ENCODE measurements at places on chromosomes 13 and 19.

GRCh38 chr13:21723807-21724505 lies 53.1 kb downstream of the FGF9 start:
- no peak for DNase-seq

- DNase-seq = peak; percentile 43
Measured at GRCh38 chr13:20441879-20442278, 83.8 kb downstream of the CRYL1 start.

DNA sequence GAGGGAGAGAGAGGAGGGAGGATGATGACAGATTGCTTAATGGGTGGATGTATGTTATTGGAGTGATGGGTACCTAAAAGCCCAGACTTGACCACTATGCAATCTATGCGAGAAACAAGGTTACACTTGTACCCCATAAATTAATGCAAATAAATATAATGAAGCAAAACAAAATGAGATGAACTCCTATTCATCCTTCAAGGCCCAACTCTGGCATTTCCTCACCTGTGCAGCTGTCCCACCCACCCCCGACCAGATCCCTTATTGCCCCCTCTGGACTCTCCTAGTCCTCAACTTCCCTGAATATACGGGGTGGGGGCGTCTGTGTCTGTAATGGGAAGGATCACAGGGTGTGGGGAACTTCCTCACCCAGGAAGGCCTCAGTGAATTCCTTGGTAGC lies 4.1 kb downstream of the PGLYRP2 start:
- no peak for DNase-seq

DNA sequence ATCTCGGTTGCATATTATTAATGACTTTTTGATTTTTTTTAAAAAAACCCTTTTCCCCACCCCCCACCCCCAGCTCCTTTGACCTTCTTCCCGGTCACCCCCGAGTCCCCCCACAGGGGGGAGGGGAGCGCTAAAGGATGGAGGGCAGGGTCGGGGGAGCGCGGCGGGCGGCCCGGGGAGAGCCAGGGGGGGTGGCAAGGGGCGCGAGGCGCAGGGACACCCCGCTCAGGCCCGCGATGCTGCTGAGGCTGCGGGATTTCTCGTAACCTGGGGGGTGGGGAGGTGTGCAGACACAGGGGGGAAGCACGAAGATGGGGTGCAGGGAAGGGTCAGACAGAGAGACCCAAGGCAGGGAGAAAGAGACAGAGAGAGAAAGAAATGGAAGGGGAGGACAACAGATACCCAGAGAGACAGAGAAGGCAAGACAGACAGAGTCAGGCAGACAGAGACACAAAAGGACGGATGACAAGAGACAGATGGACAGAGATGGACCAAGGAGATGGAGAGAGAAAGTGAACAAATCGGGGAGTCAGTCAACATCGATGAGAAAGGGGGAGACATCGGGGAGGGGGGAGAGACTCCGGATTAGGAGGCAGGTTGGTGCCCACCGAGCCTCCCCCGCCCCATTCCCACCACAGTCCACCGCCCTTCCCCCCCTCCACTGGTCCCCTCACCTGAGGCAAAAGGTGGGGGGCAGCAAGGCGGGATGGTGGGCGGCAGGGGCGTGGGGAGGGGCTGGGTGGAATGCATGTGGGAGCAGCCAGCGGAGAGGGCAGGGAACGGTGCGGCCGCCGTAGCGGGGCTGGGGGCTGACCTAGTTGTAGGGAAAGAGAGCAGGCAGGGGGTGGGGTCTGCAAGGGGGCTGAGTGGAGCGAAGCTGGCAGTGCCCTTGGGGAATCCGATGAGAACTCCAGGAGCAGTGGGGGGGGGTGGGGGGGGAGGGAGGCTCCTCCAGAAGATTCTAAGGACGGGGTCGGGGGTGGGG lies 14.2 kb downstream of the KCNC3 start:
- DNase-seq = no peak

DNA sequence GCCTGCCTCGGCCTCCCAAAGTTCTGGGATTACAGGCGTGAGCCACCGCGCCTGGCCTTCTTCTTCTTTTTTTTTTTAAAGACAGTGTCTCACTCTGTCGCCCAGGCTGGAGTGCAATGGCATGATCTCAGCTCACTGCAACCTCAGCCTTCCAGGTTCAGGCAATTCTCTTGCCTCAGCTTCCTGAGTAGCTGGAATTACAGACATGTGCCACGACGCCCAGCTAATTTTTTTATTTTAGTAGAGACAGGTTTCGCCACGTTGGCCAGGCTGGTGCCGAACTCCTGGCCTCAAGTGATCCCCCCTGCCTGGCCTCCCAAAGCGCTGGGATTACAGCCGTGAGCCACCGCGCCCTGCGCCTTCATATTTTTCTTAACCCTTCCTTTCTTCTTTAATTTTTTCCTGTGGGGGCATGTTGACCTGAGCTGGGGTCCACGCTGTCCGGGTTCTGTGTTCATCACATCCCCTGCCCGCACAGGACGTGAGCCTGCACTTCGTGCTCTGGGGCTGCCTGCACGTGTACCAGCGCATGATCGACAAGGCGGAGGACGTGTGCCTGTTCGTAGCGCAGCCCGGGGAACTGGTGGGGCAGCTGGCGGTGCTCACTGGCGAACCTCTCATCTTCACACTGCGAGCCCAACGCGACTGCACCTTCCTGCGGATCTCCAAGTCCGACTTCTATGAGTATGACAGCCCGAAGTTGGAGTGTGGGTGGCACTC lies 14.1 kb downstream of the PNPLA6 start:
- DNase-seq = no peak

DNA sequence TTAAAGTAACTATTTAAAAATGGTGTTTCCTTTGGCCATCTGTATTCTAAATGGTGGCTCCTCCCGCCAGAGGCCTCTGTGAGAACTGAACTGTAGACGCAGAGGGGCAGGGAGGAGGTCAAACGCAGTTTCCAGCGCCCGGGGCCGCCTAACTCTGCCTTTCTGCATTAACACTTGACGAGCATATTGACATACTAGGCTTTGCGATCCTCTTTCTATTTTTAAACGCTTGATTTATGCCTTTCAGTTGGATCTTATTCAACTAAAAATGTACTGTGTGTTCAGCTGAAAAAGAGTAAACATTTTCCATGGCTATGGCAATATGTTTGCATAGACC lies 74.7 kb downstream of the SPACA7 start:
- DNase-seq = no peak

DNA sequence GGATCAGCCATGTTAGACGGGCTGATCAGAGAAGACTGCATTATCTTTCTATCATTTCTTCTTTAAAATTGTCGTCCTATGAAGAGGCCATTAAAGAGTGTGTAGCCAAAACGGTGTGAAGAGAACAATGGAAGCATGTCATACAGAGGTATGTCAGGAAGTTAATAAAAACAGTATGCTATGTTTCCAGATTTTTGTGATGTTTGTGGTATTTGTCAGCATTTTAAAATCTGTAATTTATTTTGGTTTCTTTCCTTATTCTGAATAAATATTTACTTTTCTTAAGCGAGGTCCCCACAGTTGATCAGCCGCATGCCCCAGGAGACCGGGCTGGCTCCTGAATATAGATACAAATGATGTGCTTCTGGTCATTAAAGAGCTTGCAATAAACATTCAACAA lies 142.9 kb upstream of the SERP2 start:
- peak; percentile 77 for DNase-seq

DNA sequence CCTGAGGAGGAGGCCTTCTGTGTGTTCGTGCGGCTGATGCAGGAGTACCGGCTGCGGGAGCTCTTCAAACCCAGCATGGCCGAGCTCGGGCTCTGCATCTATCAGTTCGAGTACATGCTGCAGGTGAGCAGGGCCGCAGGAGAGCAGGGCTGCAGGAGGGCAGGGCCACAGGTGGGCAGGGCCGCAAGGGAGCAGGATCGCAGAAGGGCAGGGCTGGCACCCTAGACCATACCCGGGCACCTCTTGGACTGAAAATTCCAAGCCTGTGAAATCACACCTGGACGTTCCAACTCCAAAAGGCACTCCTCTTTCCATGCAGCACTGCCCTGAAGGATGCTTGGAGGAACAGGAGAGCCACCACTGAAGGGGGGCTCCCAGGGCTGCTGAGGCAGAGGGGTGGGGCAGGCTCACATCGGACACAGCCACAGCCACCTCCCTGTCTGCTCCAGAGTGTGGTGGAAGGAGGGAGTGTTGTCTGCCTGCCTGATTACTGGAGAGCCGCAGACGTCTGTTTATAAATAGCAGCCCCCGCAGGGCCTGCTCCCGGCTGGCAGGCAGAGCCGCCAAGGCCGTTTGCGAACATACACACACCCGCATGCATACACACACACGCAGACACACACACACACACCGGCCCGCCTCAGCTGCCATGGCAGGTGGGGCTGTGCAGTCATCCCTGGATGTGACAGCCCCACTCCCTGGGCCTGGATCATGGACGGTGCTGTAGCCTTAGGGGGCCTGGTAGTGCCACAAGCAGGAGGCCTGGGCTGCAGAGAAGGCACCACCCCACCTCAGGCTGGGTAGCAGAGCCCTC lies 20.2 kb downstream of the EVI5L start:
- DNase-seq = no peak

GRCh38 chr13:44393391-44393790 lies 19.8 kb downstream of the SERP2 start:
- DNase-seq = no peak

DNA sequence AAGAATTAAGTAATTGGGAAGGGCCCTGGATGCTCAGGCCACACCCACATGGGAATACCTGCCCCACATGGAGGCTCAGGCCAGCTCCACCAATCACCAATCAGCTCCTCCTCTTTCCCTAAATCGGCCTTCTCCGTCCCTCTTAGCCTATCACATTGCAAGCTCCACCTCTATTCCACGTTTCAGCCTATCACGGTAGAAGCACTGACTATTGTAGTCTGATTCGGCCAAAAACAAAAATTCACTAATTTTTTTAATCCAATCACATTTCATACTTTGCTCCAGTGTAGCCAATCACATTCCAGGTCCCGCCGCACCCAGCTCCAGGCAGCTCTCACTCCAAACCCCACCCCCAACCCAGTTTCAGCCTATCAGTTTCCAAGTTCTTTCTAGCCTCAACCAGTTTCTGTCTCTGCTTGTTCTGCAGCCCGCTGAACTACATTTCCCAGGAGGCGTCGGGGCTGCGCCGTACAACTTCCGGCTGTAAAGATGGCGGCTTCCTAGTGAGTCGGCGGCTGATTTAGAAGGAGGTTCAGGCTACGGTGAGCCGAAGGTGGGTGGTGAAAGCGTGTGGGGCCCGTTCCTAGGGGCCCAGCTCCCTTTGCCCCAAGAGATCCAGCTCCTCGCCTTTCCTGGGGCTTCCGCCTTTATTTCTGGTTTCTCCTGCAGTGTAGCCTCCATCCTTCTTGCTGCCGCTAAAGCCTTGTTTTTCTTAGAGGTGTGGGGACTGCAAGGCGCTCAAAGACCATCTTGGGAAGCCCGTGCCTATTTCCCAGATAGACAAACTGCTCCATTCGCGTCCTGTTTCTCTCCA lies at the start of gene BABAM1:
Gene BABAM1, plus strand, starts transcription at position 469 of the 814 bp plus-strand sequence. CDS start 1,364 bp downstream, outside the sequence.
- peak; percentile 99 for DNase-seq

DNA sequence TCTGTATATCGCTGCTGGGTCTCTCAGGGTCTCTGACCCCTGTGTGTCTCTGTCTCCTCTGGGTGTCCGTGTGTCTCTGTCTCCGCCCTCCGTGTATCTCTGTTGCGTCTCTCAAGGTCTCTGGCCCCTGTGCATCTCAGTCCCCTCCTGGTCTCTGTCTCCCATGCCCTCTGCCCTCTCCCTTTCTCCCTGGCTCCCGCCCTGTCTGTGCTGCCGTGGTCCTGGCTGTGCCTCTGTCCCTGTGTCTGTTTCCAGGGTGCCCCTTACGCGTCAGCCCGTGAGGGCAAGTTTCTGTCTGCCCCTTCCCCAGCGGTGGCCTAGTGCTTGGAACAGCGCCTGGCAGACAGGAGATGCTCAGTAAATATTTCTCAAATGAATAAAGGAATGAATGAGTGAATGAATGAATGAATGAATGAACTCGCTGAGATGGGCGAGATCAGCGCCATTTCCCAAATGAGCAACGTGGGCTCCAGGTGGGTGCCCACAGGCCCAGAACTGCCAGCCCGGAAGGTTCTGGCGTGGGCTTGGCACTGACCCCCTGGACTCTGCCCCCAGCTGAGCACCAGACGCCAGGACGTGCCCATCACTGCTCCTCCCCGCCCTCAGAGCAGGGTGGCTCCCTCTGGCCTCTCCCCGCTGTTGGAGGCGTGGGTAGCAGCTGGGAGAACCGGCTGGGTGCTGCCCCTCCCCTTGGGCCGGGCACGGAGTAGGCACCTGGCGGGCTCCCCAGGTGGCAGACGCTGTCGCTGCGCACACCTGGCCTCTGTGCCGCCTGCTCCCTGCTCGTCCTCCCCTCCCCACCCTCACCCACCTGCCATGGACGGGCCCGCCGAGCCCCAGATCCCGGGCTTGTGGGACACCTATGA lies at the start of gene SULT2B1:
Gene SULT2B1, plus strand, starts transcription at position 736 of the 866 bp plus-strand sequence. Its CDS starts 81 bp downstream, at position 817.
- no peak for DNase-seq

DNA sequence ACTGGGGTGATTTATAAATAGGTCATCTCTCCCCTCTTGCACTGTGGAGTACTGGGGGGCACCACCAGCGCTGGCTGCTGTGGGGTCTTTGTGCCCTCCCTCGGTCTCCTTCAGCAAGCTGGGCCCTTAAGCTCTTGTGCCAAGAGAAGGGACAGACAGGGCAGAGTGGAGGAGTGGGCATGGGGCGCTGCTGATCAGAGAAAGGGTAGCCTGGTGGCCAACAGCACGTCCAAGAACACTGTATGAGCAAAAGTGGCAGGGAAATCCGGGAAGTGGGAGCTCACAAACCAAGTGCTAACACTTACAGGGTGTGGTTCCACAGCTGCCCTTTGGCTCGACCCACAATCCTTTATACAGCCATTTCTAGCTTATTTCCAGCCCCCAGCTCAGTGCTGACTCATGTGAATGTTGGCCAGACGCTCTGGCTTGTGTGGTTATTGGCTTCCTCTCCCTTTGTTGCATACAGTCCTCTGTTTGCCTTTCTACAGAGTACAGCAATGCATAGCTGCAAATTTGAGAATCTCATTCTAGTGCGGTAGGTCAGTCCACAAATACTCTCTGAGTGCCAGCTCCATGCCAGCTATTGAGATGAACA lies 298.8 kb downstream of the SHISA2 start:
- peak; percentile 58 for DNase-seq

- DNase-seq = peak; percentile 46
Measured at GRCh38 chr13:50149932-50150331, 134.7 kb downstream of the KCNRG start.

DNA sequence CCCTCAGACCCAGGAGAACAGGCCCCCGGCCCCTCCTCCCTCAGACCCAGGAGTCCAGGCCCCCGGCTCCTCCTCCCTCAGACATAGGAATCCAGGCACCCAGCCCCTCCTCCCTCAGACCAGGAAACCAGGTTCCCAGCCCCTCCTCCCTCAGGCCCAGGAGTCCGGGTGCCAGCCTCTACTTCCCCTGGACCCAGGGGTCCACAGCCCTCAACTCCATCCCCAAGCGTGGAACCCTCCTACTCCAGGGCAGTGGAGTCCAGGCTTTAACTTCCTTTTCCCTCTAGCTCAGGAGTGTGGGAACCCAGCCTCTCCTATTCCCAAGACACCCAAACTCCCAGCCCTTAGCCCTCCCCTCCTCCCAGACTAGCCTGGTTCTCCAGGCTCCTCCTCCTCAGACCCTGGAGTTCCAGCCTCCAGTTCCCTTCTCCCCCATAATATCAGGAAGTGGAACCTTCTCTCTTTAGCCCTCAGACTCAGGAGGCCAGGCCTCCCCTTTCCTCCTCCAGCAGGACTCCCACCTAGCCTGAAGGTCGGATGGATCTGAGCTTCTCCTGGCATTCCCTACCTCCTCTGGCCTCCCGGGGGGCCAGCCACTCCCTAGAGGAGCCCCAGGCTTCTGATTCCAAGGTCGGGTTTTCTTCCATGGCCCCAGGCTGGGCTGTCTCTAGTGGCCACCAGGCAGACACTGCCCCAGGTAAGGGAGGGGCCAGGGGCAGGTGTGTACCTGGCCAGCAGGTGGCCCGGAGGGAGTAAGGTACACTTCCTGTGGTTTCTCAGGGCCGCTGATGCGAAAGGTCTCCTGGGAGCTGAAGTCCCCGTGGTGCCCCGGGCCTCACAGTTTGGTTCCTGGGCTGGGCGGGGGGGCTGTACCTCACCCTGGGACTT lies at the start of gene TMC4:
Gene TMC4, minus strand, starts transcription at position 690 of the 888 bp plus-strand sequence. Its CDS starts 43 bp downstream, at position 647.
- DNase-seq = peak; percentile 63

- peak; percentile 62 for DNase-seq
Measured at GRCh38 chr13:41465241-41465847, 8.0 kb downstream of the RGCC start.
